SK-N-SH (cell line): ENCODE measurements at places on chromosomes 1 and 21.
A peak's percentile ranks its signal among the peaks of the same experiment; 100 is the strongest.

GRCh38 chr1:189253601-189254350 lies 1223.9 kb downstream of the BRINP3 start:
- no peak for DNase-seq

GRCh38 chr1:212257157-212257556 lies 28.1 kb upstream of the PPP2R5A start:
- DNase-seq = no peak

DNA sequence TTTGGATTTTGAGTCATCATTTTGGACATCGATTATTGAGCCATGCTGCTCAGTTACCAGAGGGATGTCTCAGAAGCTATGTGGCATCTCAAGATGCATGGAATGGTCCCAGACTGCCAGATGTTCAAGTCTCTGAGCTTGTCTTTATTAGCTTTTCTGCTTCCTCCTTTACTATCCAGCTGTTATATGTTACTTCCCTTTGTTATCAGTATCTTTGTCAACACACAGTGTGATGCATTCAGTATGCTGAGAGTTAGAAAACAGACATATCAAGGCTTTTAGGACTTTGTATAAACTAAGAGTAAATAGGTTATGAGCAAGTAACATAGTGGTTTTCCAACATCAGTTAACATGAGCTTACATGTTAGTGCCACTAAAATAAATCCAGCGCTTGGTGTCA lies 474.5 kb downstream of the DSCAM start:
- DNase-seq = no peak

DNA sequence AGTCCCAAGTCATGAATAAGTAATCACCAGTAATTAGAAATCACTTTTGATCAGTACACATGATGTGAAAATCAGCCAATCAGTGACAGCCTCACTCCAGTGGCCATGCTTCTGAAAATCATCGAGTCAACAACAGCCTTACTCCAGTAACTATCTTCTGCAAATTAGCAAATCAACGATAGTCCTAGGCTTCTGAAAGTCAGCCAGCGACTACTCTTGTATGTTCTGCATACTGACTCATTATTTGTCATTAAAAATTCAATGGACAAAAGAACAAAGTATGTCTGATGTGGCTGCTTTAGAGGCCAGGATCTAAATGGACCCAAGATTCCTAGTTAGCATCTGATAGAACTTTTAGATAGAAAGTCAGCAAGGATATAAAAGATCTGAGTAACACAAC lies 102.5 kb downstream of the GPR52 start:
- DNase-seq = no peak

- peak; percentile 58 for DNase-seq
Observed at GRCh38 chr1:231806623-231807495, 180.3 kb downstream of the DISC1 start.

GRCh38 chr1:38077523-38078147 lies 31.0 kb upstream of the POU3F1 start:
- no peak for DNase-seq

DNA sequence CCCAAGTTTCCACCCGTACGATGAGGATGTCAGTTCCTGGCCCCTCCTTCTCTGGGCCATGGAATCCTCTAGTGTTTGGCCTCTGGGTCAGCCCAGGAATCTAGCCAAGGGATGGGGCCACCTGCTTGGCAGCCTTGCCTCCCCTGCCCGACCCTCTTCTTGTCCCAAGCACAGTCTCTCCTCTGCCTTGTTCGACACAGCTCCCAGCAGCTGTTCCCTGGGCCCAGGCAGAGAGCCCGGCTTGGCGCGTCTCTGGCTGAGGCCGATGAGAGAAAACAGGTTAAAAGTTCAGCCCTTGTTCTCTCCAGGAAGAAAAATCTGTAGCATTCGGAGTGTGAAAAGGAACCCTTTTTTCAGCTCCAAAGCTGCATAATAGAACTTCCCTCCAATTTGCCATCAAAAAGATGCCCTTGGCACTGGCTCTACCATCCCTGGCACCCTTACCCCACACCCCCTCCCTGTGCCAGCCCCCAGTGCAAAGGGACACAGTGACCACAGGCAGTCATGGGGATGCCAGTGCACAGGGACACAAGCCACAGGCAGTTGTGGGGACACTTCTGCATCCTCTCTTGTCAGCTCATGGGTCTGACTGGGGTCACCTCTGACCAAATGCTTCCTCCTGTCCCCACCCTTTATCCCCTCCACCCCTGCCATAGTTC lies 68.4 kb downstream of the EPHB2 start:
- no peak for DNase-seq
